ENCODE measurements at places on chromosomes 3 and 15. TPM values are rescaled to one million over a fixed set of nuclear protein-coding genes. Genes with fewer than 3 reads are reported as not detected.

Gene FSD2
- total RNA-seq, result not detected

Gene FETUB
- total RNA-seq, result not detected

Gene PIGX
- total RNA-seq, result 43.8 TPM

Gene MORC1
- under 0.01 TPM for total RNA-seq
